ENCODE measurements at places on chromosomes 4 and X.

- DNase-seq: no peak
These were observed 40.5 kb downstream of the CEP44 start for GRCh38 chr4:174324236-174324635.

DNA sequence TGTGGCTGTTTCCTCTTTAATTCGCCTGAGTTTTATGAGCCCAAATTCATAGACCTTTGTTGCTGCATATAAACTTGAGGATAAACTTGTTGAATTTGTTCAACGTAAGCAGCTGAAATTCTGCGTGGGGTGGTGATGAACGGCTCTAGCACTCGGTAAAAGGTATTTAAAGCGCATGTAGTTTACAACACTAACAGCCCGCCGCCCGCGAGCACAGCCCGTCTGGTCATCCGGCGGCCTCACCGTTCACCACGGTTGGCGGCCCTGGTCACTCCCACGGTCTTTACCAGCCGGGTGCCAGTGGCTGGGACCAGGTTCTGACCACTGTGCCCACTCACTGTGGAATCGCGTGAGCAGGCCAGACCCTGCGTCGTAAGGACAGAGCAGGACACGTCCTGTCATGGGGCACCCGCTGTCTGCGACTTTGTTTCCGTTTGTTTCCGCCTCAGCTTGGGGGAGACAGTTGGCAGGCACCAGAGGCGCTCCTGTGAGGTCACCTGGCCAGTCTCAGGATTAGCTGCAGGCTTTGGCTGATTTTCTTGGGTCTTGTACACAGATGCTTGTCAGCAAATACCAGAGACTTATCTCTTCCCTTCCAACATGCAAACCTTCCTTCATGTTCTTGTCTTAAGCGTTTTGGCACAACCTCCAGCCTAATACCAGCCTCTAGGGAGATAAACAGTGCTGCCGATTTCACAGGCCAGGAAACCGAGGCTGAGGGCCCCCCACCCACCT, 36.8 kb upstream of the SPON2 start:
- DNase-seq: no peak

GRCh38 chr4:39022241-39022640, 10.0 kb downstream of the TMEM156 start:
- no peak for DNase-seq

DNA sequence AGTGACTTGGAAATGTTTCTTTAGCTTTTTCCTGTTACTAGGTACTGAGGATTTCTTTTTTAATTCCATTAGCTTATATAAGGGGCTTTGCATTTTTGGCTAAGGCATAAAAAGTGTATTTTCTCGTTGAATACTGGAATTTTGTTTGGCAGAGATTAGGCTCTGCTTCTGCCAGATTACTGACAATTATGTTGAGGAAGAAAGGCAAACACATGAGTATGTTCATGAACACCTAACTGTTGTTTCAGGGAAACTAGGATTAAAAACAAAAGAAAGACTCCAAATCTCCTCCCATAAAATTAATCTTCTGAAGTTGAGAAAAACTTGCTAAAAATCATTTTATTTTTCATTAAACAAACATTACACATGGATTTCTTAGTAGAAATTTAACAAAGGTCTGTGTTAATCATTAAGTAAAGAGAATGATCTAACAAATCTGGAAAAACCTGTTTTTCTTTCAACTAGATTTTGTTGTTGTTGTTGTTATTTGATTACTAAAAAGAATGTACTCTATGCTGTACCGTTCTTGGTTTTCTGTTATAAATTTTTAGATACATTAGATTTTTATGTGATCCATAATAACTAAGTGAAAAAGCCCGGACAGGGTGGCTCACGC, 43.3 kb upstream of the STAG2 start:
- DNase-seq: no peak

DNA sequence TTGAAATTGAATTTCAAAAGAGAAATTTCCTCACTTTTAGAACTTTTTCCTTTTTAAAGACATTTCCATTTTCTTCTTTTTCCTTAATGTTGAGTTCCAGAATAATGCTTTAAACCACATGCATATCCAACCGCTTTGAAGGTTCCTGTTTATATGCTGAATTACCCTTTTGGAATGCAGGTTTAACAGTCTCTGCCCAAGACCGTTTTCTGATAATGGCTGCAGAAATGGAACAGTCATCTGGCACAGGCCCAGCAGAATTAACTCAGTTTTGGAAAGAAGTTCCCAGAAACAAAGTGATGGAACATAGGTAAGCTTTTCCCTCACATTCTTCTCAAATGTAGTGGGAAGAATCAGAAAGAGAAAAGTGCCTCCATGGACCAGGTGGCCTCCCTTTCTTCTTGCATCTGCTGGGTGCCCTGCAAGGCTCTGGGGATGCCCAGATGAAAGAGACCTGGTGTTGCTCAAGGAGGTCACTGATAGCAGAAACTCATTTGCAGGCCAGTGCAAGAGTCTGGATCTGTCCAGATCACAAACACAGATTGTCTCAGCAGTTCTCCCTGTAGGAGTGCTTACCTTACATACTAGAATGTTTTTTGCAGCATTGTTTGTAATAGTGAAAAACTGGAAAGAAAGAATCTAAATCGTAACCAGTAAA, 42.9 kb downstream of the MOSPD2 start:
- DNase-seq: no peak

GRCh38 chr4:178894126-178894525, 1451.9 kb upstream of the AGA start:
- DNase-seq: no peak

DNA sequence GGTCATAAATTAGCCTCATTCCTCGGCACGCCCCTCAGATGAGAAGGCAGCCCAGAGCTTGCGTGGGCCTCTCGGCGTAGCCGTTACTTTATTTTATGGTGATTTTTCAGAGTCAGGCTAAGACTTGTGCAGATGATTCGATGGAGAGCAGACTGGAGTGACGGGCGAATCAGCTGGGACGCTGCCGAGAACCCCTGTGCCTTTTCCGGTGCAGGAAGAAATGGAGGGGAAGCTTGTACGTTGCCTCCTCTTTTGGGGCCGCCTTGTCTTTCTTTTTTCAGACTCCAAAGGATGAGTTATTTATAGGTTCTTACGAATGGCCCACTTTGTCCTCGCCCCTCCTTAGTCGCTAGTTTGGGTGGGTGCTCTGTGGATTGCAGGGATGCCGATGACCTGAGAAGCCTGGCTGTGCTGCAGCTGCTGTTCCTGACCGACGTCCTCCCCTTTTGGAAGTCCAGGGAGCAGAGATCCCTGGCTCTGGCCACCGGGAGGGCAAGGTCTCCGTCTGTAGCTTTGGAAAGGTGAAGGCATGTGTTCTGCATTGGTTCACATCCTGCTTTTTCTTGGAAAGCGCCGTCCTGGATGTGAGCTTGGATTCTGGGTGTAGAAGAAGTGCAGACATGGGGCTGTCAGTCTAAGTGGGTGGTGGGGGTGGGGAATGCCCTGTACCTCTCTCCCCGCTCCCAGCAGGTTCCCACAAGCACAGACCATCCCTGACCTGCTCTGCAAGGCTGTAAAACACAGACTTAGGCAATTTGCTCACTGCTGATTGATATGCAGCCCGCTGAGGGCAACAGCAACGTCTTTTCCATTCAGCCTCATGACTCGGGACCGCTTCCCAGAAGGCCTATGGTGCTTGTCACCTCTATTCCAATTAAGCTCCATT, 9.3 kb downstream of the SORCS2 start:
- DNase-seq: no peak

DNA sequence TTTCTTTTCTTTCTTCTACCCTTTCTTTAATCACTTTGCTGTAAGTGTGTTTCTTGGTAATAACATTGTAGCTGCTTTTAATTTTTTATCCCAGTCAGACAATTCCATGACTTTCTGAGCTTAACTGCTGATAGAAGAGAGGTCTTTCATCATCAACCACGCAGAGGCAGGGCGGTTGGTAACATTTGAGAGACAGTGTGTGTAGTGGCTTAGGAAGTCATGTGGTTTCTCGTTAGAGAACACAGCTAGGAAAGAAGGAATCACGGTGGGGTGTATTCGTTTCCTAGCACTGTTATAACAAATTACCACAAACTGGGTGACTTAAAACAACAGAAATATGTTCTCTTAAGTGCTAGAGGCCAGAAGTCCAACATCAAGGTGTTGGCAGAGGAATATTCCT, 11.5 kb downstream of the PRPS2 start:
- no peak for DNase-seq

GRCh38 chr4:188778905-188779304, 639.7 kb downstream of the TRIML1 start:
- no peak for DNase-seq

- DNase-seq: no peak
These were observed 156.4 kb downstream of the VEGFC start for GRCh38 chr4:176636292-176636691.

- DNase-seq: peak; percentile 75
These were observed at the start of gene LEF1 for GRCh38 chr4:108168671-108169523. LEF1 (minus strand) TSS chr4:108168932; CDS start chr4:108167767, 1,165 bp downstream.

- peak; percentile 66 for DNase-seq
These were observed 44.9 kb upstream of the PDLIM5 start for GRCh38 chr4:94406668-94407437.

GRCh38 chrX:2159393-2159792, 341.4 kb downstream of the DHRSX start:
- no peak for DNase-seq

- no peak for DNase-seq
These were observed 87.6 kb downstream of the JAKMIP1 start for GRCh38 chr4:6112606-6113290.

DNA sequence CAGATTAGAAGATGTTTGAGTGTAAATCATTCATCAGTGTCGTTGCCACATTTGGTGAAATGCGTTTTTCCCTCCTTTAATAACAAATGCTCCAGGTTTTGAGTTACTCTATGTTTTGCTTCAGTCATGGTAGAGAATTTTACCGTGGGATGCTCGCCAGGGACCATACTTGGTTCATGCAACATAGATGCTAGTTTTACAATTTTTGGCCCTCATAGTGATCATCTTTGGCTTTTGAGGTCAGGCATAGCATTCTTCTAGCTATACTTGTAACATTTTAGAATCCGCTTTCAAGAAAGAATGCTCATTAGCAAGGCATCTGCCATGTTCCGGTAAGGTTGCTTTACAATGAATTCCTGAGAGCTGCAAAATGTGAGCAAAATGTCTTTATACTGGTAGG, 147.2 kb downstream of the SPCS3 start:
- no peak for DNase-seq

DNA sequence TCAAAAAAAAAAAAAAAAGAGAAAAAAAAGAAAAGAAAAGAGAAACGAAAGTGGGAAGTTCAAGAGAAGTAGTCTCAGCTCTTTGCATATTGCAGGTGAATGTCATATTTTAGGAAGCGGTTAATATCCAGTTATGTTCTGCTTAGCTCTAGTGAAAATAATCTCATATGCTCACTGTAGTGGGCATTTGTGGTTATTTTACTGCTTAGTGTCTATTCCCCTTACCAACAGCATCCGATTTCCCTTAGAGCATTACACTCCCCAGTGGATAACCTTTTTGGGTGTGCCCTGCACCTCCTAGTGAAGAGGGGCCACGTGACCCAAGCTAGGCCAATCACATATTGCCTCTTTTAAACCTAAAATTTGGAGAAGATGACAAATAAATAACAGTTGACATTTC, 111.2 kb upstream of the ZNF827 start:
- no peak for DNase-seq

DNA sequence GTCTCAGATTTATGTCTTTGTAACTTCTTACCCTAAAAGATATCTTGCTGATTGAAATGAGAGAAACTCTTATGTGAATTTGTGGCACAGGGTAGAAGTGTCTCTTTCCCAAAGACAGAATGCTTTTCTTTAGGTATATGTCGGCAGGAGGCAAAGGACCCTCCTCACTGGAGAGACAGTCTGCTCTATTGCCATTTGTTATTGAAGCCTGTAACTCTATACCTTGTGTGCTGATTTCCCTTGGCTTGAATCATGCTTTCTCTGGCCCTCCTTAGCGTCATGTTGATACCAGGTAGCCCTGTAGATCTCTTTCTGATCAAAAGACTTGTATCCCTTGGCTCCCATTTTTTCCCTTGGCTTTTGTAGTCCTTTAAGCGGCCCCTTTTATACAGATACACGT, 284.3 kb downstream of the CXXC4 start:
- no peak for DNase-seq

DNA sequence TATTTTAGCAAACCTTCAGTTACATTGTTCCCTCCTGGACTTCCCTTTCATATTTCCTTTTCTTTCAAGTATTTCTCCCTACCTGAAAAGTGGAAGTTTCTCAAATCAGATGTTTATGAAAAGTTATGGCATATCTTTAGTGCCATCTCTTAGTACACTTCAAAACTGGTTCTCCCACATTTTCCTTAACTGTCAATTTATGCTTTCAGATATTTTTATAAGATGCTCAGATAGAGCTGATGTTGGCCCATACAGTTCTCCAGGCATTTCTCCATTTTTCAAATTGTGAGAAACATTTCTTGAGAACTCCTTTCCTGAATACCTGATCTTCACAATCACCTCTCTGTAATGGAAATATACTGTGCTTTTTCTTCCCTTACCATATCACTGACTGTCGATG, 32.5 kb upstream of the AP1AR start:
- DNase-seq: no peak

- peak; percentile 77 for DNase-seq
These were observed 220.7 kb downstream of the CAMK2D start for GRCh38 chr4:113540859-113541258.

DNA sequence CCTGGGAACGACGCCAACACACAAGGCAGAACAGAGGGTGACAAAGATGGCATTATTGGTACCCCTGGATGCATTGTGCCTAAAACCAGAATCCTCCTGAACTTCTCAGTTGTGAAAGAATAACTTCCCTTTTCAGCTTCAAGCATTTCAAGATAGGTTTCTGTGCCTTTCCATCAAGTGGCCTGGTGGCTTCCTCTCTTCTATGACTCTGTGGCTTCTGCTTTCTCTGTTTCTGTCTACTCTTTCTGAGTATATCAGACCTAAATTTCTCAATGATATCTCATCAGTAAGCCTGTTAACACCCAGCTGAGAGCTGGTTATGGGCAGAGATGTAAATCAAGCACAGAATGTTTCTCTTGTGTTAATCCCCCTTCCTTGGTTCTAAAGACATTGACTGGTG, 21.4 kb upstream of the FAM9B start:
- DNase-seq: no peak

- DNase-seq: no peak
These were observed 442.2 kb downstream of the PABPC4L start for GRCh38 chr4:133759428-133759827.

DNA sequence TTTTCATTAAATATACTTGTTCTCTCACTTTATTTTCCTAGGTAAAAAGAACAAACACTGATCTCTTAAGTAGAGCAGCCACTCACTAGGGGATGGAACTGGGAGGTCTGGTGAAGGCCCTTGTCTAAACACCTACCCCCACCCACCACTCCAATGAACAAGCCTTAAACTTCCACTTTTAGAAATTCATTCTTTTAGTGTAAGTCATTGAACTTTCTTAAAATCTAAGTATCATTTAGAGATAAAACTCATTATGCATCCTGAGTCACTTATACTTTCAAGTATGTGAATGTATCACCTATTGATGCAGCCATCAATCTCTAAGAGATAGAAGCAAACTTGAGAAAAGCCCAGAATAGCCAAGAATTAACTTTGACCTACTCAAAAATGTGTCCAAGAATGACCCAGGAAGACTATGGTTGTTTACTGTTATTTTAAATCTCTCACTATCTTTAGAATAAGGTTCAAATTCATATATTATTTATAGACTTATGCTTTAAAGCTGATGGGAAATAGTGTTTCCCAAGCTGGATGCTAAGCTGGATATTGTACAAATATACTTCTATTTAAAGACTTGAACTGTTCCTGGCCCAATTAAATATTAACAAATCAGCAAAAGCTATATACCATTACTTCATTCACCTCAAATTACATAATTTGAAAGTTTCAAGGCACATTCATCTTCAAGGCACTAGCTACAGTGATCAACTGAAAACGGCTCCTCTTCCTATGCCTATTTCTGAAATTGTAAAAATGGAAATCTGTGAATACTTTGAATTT, 49.5 kb downstream of the CAMK2D start:
- no peak for DNase-seq

- no peak for DNase-seq
These were observed 480.1 kb downstream of the SPRY1 start for GRCh38 chr4:123876671-123877101.
